ENCODE measurements at places on chromosomes 7 and 10. TPM values are rescaled to one million over a fixed set of nuclear protein-coding genes. Genes with fewer than 3 reads are reported as not detected.

- no peak for DNase-seq
Measured at GRCh38 chr10:79542626-79543025, 17.6 kb downstream of the SFTPA2 start.

- DNase-seq: no peak
Measured at GRCh38 chr7:70545214-70545613, 586.7 kb upstream of the GALNT17 start.

SCRN1 gene
- polyA plus RNA-seq: 1.0 TPM

- no peak for DNase-seq
Measured at GRCh38 chr7:157292770-157293412, 43.9 kb upstream of the DNAJB6 start.

GRCh38 chr10:43124094-43124521 lies 14.1 kb upstream of the CSGALNACT2 start:
- no peak for DNase-seq

DNA sequence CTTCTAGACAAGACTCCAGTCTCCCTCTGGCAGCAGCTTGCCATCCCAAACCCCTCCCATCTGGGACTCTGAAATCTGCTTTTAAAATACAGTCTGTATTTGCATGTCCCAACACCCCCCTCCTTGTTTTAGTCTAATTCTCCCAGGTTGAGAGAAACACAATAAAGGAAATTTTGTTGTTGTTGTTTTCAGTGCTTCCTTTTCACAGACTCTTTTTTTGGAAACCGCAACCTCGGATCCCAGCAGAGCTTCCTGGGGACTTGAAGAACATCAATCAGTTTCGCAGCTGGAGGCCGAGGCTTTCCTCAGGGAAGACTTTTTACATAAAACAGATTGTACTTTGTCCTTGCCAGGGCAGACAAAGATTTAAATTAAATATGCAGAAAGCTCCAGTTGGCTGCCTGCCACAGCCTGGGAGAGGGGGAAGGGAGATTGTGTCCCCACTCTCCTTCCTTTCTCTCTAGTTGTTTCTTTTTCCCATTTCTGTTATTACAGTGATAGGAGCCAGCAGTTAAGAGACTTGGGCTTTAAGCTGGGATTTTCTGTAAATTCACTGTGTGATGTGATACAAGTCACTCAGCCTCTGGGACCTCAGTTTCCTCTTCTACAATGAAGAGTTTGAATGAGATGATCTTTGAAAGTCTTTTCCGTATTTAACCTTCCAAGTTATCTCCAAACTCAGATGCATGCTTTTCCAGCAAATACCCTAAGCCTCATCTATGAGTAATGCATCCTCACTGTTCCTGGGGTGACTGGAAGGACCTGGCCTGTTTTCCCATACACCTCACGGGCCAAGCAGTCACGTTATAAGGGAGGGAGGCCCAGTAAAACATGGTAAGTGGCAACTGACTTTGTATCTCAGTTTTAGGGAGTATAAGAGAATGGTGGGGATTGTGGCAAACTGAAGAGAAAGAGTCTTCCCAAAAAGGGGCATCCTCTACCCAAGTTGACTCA lies 192.3 kb downstream of the REEP3 start:
- no peak for DNase-seq
